ENCODE measurements at places on chromosomes 2 and 18.

DNA sequence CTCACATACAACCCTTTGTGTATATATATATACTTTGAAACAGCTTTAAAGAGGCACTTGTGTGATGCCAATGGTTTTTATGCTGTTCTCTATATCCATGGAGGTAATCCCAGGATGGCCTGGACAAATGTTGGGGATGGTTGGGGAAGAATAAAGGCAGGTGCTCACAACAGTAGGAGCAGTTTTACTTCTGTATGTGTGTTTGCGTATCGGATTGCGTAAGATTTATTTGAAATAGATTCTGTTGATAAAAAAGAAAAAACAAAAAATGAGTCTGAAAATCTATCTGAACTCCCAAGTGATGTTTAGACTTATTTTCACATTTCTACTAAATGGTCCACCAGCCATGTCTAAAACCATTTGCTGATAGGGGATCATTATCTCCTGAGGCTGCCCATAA, 29.3 kb downstream of the MRPL19 start:
- DNase-seq: no peak

- DNase-seq: no peak
Measured at GRCh38 chr2:214796911-214797310, 12.6 kb downstream of the BARD1 start.

- DNase-seq: no peak
Measured at GRCh38 chr18:23881778-23882177, 132.8 kb upstream of the TTC39C start.

DNA sequence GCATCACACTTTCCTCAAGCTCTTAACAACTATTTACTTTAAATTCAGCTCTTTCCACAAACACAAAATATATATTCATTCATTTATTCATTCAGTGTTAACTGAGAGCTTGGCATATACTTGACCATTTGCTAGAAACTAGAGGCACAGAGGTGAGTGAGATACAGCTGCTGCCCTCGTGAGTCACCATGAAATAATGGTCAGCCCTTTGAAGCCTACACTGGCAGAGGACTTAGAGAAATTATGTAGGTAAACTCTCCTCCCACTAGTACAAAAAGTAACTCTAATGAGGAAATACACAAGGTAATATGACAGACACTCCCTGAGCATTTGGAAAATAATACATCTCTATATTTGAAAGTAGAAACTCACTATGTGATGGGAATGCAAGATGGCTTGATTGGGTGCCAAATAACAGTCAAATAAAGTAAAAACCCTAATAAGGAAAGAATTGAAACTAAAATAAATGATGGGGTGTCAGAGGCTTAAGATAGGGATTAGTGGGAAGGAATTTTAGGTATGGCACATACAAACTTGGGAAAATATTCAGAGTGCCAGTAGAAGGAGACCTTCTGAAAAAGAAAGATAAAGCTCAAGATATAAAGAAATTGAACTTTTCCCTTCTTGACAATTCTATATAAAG, 61.1 kb downstream of the ANTXR1 start:
- DNase-seq: no peak

GRCh38 chr2:100643906-100644501, 81.2 kb downstream of the PDCL3 start:
- no peak for DNase-seq

- no peak for DNase-seq
Measured at GRCh38 chr2:207230261-207231105, 64.7 kb upstream of the KLF7 start.

DNA sequence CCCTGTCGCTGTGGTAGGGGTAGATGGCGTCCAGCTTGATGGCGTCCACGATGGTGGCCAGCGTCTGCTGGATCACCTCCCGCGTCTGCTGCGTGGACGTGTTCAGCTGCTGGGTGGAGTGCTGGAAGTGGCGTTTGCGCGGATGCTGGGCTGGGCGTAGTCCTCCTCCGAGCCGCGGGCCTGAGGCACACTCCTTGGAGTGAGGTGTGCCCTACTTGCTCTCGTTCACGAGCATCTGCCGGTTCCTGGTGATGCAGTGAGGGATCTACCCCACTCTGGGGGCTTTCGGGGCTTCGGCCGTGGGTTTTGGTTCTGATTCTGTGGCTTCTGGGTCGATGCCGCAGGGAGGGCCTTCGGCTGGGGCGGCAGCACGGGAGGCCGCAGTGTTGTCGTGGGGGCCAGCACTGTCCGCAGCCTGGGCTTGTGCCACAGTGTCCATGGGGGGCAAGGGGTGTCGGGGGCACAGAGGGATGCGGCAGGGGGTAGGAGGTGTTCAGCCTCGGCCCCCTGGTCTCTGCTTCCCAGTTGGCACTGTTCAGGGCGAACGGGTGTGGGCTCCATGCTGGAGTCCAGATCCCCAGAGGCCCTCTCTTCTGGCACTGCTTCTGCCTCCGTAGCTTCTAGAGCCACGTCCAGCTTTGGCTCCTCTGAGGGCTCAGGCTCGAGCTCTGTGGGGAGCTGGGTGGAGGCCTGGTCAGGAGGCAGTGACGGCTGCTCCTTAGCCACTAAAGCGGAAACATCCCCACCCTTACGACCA, 890.6 kb upstream of the LRRTM1 start:
- DNase-seq: no peak

GRCh38 chr2:59567151-59567550, 986.3 kb downstream of the BCL11A start:
- DNase-seq: no peak

DNA sequence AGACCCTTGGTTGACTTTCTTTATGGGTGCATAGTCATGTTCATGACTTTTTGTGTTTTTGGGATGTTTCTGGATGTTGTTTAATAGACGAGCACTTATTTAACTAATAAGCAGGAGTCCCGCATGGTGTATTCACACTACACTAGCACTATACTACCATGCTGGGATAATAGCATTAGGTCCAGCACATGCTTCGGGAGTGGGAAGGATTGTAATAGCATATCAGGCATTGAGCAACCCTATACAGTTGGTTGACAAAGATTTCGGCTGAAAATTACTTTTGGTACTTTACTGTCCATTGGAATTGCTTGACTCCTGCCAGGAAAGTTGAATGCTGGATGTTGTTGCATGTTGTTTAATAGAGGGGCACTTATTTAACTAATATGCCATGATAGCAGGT, 2.8 kb downstream of the SH3RF3 start:
- DNase-seq: no peak

GRCh38 chr18:41864216-41864615, 90.8 kb upstream of the PIK3C3 start:
- no peak for DNase-seq

GRCh38 chr18:52313213-52313612, 26.8 kb upstream of the DCC start:
- no peak for DNase-seq

- no peak for DNase-seq
Measured at GRCh38 chr2:118675531-118675930, 171.9 kb downstream of the EN1 start.

DNA sequence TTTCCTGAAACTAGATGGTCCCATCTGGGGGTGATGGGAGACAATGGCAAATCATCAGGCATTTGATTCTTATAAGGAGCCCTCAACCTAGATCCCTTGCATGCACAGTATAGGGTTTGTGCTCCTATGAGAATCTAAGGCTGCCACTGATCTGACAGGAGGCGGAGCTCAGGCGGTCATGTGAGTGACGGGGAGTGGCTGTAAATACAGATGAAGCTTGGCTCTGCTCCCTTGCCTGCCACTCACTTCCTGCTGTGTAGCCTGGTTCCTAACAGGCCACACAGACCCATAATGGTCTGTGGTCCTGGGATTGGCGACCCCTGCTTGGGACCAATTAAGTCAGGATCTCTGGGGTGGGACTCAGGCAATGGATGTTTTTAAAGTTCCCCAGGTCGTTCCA, 293.4 kb downstream of the ZNF521 start:
- DNase-seq: no peak

DNA sequence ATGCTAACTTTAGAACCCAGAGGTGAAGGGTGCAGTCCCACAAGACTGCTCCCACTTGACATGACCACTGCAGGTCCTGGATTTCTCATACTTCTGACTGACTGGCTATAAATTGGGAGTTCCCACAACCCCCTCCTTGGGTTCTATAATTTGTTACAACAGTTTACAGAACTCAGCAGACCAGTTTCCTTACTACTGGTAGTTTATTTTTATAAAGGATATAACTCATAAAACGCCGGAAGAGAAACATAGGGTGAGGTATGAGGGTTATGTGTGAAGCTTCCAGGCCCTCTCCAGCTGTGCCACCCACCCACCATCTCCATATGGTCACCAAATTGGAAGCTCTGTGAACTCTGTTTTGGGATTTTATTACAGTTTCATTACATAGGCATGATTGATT, 839.6 kb downstream of the TSN start:
- no peak for DNase-seq

GRCh38 chr2:6492573-6492972, 373.1 kb downstream of the CMPK2 start:
- DNase-seq: no peak

DNA sequence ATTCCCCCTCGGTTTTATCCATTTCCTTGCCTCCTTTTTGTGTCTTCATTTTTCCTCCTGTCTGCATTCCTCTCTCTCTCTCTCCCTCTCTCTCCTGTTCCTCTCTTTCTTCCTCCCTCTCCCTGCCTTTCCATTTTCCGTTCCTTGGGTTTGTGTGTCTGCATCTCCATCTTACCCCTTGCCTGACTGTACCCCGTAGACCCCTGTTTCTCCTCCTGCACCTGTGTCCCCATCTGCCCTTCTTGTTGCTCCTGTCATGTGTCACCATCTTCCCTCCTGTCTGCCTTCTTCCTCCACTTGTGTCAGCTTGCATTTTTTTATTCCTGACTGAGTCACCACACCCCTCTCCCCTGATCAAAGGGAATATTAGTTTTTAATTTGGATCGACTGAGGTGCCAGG, 1.8 kb downstream of the CDK5R2 start:
- no peak for DNase-seq

DNA sequence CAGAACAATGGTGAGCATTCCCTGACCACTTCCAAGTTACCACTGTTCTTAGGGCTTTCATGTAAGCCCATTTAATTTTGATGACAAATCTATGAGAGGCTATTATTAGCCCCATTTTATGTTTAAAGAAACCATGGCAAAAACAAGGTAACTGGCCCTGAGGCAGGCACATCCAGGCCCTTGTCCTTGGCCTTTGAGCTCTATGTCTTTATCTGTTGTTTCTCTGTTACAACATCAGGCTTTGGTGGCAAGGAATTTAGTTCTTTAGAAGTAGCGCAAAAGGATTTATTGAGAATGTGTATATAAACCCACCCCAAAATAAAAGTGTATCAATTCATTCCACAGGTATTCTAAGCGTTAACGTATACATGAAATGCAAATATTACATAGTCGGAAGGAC, 257.1 kb downstream of the HNMT start:
- DNase-seq: no peak

DNA sequence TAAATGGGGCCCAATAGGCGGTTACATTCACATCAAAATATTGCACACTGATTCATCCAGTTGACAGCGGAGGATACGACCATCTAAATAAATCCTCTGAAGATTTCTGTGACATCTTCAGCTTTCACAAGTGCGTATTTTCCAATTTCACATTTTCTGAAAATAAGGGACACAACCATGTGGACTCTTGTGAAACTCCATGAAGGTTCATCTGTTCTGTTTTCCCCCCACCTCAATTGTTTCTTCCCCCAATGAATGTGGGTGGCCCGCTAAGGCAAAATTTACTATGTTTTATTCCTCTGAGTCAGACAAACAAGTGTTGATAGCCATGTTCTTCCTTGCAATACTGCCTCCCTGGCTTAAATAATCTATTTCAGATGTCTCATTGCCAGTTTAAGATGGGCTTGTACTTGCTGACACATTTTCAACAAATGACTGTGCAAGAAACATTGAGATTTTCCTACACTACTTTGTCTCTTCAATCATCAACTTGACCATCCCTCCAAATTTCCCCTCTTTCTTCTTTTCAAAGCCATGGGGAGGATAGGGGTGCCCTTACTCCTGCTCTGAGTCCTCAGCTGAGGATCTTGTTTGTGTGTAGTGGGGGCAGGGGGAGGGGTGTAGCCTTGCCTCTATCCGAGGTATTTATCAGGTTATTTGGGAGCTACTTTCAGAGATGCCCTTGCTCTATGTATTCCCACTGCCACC, 78.2 kb downstream of the BCL11A start:
- DNase-seq: no peak

- DNase-seq: no peak
Measured at GRCh38 chr2:105557021-105557920, 158.4 kb upstream of the FHL2 start.

GRCh38 chr18:34196256-34196655, 28.5 kb downstream of the NOL4 start:
- no peak for DNase-seq

DNA sequence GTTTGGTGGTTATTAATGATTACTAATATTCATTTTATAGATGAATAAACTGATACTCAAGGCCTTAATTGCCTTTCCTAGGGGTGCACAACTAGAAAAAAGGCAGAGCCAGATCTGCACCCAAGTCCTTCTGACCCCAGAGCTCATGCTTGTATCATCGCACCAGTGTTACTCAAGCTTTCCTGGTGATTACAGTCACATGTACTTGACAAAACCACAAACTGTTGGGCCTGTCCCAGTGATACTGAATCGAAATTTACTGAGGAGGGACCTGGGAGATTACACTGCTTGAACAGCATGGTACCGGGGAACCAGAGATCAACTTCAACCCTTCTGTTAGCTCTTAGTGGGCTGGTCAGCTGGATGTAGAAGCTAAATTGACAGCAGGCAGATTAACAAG, 33.7 kb downstream of the FASTKD2 start:
- DNase-seq: no peak

DNA sequence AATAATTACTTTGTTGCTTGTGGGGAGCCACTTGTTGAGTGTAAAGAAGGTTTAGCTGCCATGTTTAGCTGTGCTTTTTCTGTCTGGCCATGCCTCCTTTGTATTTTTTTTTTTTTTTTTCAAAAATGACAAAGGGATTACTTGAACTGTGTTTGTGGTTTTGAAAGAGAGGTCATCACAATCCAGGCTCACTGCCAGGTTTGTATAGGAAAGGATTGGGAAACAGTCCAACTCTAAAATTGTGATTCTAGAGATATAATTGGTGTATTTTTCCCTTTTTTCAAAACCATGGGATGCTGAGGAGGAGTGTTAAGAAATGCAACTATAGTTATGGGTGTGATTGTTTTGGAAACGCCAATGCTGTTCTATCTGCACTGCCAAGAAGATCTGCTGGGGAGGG, 4.3 kb downstream of the ITPRIPL1 start:
- no peak for DNase-seq

GRCh38 chr2:15169326-15170069, 391.6 kb downstream of the NBAS start:
- DNase-seq: no peak

- DNase-seq: no peak
Measured at GRCh38 chr2:44996356-44996755, 12.9 kb downstream of the SIX2 start.

- no peak for DNase-seq
Measured at GRCh38 chr2:38037757-38038621, 38.0 kb downstream of the CYP1B1 start.

All from stimulated activated CD8-positive, alpha-beta memory T cell treated with anti-CD3 and anti-CD28 coated beads, Interleukin-12 subunit alpha, Interleukin-12 subunit beta, amount 100 ng/mL, for 4 hours (primary cell).